ENCODE measurements at places on chromosomes 7 and 10. TPM values are rescaled to one million over a fixed set of nuclear protein-coding genes. Genes with fewer than 3 reads are reported as not detected.

DNA sequence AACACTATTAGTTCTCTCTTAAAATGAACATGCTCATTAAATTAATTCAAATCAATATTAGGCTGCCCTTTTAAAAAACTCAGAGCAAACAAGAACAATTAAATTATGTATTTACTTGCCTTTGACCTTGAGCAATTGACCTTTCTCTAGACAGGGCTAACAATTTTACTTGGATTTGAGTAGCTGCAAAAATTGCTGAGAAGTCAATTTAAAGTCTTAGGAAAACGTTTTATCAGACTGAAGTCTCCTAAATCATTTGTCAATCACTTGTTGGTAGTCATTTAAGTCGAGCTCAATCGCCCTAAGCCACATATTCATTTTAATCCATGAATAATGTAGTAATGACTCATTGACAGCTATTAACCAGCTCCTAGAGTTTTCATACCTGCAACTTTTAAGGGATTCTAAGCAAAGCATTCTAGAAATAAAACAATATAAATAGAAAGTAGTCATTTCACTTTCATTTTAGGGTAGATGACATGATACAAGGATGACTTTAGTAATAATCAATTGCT lies 84.9 kb upstream of the SEC61G start:
- no peak for DNase-seq

GRCh38 chr7:128727239-128727638 lies 11.9 kb upstream of the CALU start:
- DNase-seq, result no peak

DNA sequence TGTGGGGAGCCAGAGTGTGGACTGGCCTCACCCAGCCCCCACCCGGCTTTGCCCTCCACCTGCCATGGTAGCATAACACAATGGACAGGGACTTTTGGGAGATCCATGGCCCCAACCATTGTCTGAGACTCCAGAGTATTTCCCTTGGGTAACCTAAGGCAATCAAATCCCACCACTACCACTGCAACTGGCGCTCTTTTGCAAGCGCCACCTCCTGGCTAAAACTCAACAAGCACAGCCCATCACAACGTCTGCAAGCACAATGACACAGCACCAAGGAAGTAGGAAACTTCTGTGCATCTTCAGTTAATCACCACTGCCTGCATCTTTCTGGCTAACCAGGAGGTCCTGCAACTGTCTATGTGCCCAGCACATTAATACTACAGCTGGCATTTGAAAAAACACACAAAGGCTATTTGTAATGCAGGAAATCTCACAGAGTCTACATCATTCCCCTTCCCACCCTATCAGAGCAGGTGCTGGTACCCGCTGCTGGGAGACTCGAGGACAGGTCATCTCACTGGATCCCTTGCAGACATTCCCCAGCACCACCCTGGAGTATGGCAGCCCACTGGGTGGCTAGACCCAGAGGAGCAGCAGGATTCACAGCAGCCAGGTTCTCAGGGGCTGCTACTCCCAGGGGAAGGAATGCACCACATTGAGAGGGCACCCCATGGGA lies 27.7 kb downstream of the ANKRD26 start:
- no peak for DNase-seq

GRCh38 chr7:51067757-51068156 lies 248.9 kb downstream of the COBL start:
- DNase-seq, result peak; percentile 82

DNA sequence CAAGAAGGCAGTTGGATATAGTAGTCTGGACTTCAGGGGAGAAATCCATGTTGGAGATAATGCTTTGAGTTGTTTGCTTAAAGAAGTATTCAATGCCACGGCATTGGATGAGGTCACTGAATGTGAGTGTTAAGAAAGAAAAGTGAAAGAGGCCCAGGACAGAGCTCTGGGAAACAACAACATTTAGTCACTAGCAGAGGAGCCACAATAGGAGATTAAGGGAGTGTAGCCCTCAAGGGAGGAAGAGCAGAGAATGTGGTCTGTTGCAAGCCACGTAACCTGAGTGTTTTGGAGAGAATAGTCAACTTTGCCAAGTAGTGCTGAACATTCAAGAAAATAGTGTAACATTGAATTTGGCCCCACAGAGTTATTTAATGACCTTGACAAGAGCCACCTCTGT lies 114.7 kb downstream of the MYO3A start:
- DNase-seq, result no peak

GRCh38 chr10:75276069-75276872 lies 40.5 kb upstream of the COMTD1 start:
- DNase-seq, result peak; percentile 70

- no peak for DNase-seq
Observed at GRCh38 chr7:139725077-139725476, 52.7 kb downstream of the HIPK2 start.

- DNase-seq, result peak; percentile 19
Observed at GRCh38 chr10:64346389-64346788, 825.2 kb downstream of the REEP3 start.

GRCh38 chr10:44756216-44756615 lies 154.9 kb upstream of the TMEM72 start:
- DNase-seq, result no peak

- no peak for DNase-seq
Observed at GRCh38 chr10:78696791-78697395, 371.9 kb upstream of the ZMIZ1 start.

DNA sequence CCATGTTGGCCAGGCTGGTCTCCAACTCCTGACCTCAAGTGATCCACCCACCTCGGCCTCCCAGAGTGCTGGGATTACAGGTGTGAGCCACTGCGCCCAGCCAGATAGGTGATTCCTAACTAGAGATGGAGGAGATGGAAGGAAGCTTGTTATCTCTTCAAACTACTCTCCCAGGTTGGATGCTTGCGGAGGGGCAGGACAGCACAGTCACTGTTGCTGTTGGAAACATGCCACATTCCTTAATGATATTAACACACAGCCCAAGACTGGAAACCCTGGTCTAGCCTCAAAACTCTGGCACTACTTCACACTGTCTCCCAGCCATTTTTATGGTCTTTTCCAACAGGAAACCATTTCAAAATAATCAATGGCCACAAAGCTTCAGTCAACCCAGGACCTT lies 468.8 kb upstream of the NRP1 start:
- DNase-seq, result no peak

GRCh38 chr7:94301024-94301586 lies 93.6 kb upstream of the COL1A2 start:
- DNase-seq, result peak; percentile 79

DNA sequence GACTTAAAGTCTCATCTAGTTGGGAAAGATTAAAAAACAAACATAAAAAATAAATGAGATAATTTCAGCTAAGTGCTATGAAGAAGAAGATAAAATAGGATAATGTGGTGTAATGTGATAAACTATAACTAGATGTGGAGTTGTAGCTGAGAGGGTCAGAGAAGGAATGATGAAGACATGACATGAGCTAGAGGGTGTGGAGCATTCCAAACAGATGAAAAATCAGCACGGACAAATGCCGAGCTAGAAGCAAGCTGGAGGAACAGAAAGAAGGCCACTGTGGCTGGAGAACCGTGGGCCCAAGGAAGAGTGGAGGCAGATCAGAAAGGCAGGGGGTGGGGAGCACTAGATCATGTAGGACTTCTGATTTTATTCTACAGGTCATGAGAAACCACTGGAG lies 70.6 kb downstream of the CDK6 start:
- no peak for DNase-seq

GRCh38 chr7:26169271-26169670 lies 17.3 kb downstream of the NFE2L3 start:
- no peak for DNase-seq

DNA sequence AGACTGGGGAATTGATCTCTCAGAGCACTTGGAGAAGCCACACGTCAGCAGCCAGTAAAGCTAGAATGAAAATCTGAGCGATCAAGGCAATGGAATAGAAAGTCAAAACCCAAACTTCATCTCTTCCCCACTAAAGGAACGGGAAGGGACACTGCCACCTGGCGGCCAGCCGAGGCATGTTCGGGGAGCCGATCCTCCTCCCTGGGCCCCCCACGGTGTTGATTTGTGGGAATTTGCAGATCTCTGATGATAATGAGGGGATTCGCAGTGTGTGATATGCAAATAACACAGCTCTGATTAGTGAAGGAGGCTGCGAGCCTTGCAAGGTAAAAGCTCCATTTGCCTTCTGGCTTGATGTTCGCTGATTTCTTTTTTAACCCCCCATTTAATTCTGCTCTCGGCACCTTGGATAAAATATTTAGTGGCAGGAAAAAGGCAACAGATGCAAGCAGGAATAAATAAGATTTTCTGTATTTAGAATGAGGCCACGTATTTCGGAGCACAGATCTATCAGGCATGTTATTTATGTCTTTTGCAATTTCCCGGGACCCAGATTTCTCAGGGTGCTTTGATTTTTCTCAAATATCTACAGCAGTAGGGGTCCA lies 258.6 kb downstream of the PAXIP1 start:
- DNase-seq, result no peak

- peak; percentile 85 for DNase-seq
Observed at GRCh38 chr10:102120991-102121738, 997 bp upstream of the LDB1 start.

GRCh38 chr7:150801946-150802771 lies 1.6 kb downstream of the TMEM176A start:
- no peak for DNase-seq

- DNase-seq, result no peak
Observed at GRCh38 chr7:118057404-118057803, 126.6 kb upstream of the LSM8 start.

- no peak for DNase-seq
Observed at GRCh38 chr7:27605689-27606269, 56.9 kb downstream of the HIBADH start.

The CYTH3 gene
- total RNA-seq, result 29.1 TPM

The ADIRF gene
- total RNA-seq, result 69.0 TPM

The NME8 gene
- not detected for total RNA-seq

The GLRX3 gene
- total RNA-seq, result 60.0 TPM

The TAS2R4 gene
- 0.44 TPM for total RNA-seq

The PTER gene
- total RNA-seq, result 12.2 TPM

The CALN1 gene
- not detected for total RNA-seq

The C10orf95 gene
- not detected for total RNA-seq

The PNLIPRP2 gene
- total RNA-seq, result not detected
